ENCODE measurements at places on chromosomes 11 and 22.

GRCh38 chr11:102143867-102144266 is 33.6 kb downstream of the YAP1 start:
- DNase-seq: no peak

- DNase-seq: no peak
Observed at GRCh38 chr11:110434952-110435779, 5.4 kb downstream of the FDX1 start.

GRCh38 chr11:57288771-57289579 is 35.8 kb downstream of the TNKS1BP1 start:
- DNase-seq: no peak

DNA sequence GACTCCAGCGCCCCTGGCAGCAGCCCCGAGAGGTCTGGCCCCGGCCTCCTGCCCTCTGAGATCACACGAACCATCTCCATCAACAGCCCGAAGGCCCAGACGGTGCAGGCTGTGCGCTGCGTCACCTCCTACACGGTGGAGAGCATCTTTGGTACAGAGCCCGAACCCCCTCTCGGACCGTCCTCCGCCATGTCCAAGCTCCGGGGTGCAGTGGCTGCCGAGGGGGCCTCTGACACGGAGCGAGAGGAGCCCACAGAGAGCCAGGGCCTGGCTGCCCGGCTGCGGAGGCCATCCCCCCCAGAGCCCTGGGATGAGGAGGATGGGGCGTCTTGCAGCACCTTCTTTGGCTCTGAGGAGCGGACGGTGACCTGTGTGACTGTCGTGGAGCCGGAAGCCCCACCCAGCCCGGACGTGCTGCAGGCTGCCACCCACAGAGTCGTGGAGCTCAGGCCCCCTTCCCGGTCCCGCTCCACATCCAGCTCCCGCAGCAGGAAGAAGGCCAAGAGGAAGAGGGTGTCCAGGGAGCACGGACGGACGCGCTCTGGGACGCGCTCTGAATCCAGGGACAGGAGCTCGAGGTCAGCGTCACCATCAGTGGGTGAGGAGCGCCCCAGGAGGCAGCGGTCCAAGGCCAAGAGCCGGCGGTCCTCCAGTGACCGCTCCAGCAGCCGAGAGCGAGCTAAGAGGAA is 7.6 kb downstream of the IRF7 start:
- no peak for DNase-seq

DNA sequence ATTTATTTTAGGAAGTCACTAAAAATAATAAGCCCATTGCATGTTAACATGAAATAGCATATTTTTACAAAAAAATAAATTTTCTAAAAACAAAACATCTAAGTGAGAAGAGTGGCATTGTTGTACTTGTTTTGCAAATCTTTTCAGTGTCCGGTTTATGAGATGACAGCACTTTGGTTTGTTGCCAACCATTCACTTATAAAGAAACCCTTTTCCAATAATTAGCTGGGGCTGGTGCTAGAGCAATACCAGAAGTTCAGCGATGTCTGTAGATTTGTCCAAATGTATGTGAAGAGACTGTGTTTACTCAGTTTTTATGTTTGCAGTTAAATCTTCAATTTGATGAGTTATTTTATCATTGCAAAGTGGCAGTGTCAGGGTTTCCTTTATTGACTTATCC is 22.1 kb upstream of the KRTAP5-7 start:
- no peak for DNase-seq

- DNase-seq: no peak
Observed at GRCh38 chr11:129239207-129239606, 47.1 kb upstream of the ARHGAP32 start.

DNA sequence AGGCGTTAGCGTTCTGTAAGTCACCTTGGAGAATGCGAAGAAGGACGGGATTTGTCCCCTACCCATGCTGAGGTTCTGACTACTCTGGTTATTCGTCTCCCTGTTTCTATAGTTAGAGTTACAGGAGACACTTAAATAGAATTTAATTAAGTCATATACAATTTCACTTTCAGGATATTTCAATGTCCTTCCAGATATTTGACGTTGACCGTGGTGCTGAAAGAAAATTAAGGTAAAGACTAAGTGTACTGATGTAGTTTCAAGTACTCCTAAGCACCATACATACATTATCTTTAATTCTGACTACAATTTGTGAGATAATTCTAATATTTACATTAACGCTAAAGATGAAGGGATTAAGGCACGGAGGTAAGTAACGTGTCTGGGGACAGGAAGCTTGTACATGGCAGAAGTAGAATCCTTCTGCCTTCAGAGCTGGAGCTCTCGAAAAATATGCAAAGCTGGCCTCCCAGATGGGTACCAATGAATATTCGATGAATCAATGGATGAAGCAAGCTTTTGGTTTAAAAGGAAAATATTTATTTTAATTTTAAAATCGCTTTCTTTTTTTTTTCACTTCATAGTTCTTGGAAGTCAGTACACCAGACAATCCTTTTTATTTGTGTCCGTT is 539 bp upstream of the SLC36A4 start:
- DNase-seq: no peak

GRCh38 chr11:134376150-134376921 is 35.7 kb downstream of the B3GAT1 start:
- DNase-seq: no peak

GRCh38 chr22:48536541-48537342 is 1290.9 kb downstream of the BRD1 start:
- DNase-seq: no peak

DNA sequence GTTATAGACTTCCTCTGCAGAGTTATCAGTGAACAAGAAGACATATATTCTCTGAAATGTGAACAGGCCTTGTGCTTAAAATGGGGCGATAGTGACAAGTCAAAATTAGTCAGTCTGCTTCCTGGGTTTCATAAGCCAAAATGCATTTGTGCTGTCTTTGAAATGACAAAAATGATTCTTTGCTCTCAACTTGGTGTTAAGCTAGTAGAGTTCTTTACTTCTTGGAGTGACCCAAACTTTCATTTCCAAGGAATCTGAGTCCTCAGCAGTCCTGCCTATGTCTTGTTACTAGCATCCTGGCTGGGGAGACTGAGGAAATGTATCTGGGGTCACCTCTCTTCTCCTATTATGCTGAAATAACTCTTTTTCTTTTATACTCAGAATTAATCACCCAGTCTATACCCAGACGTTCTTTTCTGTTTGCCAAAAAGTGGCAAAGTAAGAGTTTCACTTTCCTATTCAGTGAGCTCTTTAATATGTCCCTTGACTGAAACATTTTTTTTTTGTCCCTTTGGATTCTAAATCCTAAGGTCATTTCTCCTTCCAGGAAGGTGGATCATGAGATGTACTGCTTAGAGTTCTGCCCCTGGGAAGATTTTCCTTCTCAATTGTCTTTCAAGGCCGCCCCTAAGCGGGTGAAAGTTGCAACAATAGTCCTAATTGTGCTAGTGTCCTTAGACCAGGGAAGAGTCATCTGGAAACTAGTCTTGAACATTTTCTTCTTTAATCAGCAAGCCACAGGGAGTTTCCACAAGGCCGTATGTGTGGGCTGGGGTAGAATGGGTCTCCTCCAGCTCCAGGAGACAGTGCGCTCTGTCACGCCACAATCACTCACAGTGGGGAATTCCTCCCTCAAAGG is 53.0 kb upstream of the RDX start:
- no peak for DNase-seq

- DNase-seq: no peak
Observed at GRCh38 chr11:8863838-8864237, 47.2 kb upstream of the AKIP1 start.

DNA sequence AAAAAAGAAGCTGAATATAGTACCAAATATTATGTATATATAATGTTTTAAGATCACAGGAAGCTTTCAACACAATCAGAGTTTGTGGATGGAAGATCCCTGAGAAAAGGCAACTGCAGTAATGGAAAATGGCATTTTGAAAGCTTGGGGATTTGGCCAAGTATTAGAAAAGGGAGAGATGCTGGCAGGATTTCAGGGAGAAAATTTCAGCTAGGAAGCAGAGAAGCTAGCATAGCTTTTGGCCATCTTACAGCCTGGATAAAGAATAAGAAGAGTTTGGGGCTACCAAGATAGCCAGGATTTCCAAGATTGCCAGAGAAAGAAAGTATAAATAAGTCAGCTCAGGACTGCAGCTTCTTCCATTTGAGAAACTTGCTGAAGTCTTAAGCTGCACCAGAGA is 440.8 kb upstream of the LUZP2 start:
- DNase-seq: no peak

- no peak for DNase-seq
Observed at GRCh38 chr22:19321757-19322156, 30.2 kb upstream of the CLTCL1 start.

DNA sequence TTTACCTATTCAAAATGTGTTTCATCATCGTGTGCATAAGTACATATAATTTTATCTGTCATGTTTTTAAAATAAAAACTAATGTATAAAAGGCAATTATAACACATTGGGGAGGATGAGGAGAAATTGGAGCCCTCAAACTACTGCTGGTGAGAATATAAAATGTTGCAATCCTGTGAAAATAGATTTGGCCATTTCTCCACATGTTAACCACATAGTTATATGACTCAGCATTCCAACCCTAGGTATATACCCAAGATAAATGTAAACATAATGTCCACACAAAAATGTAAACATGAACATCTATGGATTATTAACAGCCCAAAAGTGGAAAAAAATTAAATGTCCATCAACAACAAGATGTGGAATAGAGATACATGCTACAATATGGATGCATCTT is 928.0 kb upstream of the FAT3 start:
- no peak for DNase-seq

- DNase-seq: no peak
Observed at GRCh38 chr22:31567702-31568101, 71.4 kb downstream of the SFI1 start.

DNA sequence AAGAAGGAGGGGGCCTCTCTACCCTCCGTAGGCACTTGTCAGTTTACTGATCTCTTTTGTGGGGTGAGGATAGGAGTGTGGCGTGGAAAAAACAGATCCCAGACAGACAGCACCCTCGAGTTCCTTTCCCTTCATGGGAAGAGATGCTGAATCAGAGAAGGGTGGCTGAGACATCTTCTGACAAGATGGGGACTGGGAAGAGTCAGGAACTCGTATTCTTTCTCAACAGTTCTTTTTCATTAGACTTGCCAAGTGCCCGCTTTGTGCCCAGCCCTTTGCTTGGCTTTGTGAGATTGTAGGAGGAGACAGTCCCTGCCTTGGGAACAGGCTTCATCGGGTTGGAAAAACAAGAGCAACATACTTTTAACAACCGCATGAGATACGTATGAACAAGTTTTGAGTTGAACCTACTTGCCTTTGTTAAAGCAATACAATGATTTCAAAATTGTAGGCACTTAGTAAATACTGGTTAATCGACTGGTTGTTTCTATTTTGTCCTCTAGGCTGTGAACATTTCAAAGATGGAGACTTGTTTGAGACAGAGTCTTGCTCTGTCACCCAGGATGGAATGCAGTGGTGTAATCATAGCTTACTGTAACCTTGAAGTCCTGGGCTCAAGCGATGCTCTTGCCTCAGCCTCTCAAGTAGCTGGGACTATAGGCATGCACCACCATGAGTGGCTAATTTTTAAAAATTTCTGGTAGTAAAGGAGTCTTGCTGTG is 1.1 kb downstream of the RRM1 start:
- DNase-seq: no peak

- DNase-seq: no peak
Observed at GRCh38 chr22:40680819-40681183, 1.5 kb downstream of the MCHR1 start.

- DNase-seq: peak; percentile 68
Observed at GRCh38 chr11:61679893-61680621, at the start of gene DAGLA. Gene DAGLA (plus strand): TSS chr11:61680391. CDS start chr11:61720156, 39,765 bp downstream.

GRCh38 chr11:126636911-126637794 is 281.7 kb downstream of the ST3GAL4 start:
- DNase-seq: no peak

- no peak for DNase-seq
Observed at GRCh38 chr11:44633641-44634040, 68.2 kb downstream of the CD82 start.

GRCh38 chr11:48098024-48098423 is 117.7 kb downstream of the PTPRJ start:
- DNase-seq: no peak

Measured in stimulated activated CD8-positive, alpha-beta memory T cell treated with anti-CD3 and anti-CD28 coated beads, Interleukin-4, amount 100 ng/mL, for 1 hour (primary cell).